Pulmonary artery endothelial cell (primary cell): ENCODE measurements at places on chromosomes 5 and 9. TPM values are rescaled to one million over a fixed set of nuclear protein-coding genes. Genes with fewer than 3 reads are reported as not detected.
A peak's percentile ranks its signal among the peaks of the same experiment; 100 is the strongest.

DNA sequence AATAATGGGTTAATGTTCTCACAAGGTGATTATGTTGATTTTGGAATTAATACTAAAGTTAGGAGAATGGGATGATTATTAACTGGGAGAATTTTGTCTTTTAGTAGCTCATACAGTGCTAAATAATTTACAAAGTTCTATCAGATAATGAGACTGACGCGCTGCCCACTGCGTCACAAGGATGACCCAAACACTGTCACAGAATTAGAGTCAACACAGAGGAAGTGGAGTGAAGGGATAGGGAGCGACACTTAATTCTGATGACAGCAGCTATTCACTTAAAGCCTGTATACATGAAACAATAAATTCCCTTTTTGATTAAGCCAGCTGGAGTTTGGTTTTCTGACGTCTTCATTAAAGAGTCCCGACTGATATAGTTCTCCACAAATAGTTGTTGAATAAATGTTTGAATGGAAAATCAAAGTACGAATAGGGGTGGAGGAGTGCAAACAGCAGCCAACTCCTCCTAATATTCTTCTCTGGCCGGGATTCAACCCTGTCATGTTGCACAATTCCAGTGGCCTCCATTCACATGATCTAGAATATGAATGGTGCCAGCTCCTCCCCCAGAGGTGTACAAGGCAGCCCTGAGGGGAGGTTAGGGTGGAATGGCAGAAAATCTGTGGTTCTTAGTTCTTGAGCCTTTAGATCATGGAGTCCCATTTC lies 140.3 kb downstream of the PCSK1 start:
- DNase-seq = no peak

GRCh38 chr5:176817841-176818377 lies 7.5 kb downstream of the UNC5A start:
- no peak for DNase-seq

DNA sequence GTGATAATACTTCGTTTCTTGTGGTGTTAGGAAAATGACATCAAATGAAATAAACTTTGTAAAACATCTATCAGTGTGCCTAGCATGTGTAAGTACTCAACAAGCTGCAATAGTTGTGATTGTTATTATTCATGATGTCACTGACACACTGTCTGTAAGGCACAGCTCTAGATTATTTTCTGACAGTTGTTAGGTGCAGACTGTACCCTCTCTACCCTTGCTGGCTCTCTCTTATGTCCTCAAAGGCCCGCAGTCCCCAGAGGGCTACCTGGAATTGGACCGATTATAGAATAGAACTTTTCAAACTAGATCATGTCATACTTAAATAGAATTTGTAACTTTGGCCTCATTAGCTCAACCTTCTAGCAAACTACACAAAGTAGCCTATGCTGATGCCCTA lies 65.9 kb upstream of the VCAN start:
- DNase-seq = no peak

- DNase-seq = no peak
Observed at GRCh38 chr9:129752900-129753729, at the start of gene PTGES. PTGES (minus strand) TSS chr9:129753042; CDS start chr9:129753012, 30 bp downstream.

GRCh38 chr9:129835860-129836223 lies 584 bp downstream of the USP20 start:
- no peak for DNase-seq

DNA sequence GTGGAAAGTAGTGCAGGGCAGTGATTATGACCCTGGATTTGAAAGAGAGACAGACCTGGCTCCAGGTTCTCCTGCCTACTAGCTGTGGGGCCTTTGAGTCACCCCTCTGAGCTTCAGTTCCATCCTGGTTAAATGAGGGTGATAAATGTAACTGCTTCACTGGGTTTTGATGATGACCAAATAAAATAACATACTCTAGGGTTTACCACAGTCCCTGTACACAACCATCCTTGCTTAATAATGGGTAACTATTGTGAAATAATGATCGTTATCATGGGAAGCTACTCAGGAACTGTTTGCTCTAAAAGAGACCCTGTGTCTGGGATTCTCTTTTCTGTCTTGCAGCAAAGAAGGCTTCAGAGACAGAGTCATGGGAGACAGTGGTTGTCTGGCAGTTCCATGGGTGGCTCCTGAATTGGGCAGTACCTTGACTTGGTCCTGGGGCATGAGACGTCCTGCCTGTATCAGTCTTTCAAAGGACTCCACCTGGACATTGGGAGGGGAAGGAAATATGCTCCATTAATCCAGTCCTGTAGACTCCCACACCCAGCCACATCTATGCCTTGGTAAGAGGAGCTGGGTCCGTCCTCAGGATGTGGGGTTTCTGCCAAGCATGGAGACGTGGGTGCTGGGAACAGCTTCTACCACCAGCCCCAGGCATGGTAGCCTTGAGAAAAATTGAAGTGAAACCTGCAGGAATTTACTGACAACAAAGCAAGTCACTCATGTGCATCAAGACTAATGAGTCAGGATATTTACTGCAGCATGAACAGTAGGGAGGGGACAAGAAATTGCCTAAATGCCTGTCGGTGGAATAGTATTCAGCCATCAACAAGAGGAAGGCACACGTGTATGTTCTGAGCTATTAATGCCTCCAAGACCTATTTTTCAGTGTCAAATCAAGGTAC lies 23.4 kb downstream of the AKNA start:
- DNase-seq = no peak

DNA sequence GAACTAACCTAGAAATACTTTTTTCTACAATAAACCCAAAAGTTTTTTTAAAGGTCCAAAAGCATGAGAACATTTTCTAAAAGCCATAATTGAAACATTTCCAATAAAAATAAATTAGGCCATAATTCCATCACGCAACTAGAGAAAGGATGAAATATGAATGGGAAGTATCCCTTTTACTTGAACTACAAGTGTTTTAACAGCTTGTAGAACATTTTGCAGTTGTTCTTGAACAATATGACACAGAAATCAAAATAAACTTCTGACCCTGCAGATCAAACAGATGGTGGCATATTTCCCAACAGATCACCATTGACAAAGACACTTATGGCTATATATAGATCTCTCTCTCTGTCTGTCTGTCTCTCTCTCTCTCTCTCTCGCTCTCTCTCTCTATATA lies 624.4 kb downstream of the PSAT1 start:
- no peak for DNase-seq

GRCh38 chr5:178994580-178995340 lies at the start of gene GRM6:
GRM6 (minus strand) TSS chr5:178995320; CDS start chr5:178994944, 376 bp downstream.
- DNase-seq = no peak

DNA sequence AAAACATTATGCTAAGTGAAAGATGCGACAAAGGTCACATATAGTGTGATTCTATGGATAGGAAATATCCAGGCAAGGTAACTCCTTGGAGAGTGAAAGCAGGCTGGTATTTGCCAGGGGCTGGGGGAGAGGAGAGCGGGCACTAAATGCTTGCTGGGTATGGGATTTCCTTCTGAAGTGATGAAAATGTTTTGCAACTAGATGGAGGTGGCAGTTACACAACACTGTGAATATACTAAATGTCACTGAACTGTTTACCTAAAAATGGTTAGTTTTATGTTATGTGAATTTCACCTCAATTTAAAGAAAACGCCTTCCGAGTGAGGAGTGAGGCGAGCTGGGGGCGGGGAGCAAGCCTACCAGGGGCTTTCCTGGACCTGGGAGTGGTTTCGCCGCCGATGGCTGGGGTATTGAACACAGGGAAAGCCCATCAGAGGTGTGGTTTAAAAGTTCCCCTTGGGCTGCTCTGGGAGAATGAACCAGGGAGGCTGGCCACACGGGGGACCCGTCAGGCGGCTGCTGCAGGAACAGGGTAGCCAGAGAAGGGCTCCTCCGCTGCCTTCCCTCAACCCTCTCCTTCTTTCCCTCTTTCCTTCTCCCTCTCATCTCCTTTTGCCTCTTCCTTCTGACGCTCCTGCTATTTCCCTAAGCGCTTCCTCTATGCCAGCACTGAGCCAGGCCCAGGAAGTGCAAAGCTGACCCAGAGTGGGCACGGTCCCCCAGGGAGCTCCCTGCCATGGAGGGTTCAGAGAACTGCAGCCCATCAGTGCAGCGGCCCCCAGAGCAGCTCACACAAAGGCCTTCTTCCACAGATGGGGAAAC lies 4.9 kb downstream of the AKNA start:
- no peak for DNase-seq

DNA sequence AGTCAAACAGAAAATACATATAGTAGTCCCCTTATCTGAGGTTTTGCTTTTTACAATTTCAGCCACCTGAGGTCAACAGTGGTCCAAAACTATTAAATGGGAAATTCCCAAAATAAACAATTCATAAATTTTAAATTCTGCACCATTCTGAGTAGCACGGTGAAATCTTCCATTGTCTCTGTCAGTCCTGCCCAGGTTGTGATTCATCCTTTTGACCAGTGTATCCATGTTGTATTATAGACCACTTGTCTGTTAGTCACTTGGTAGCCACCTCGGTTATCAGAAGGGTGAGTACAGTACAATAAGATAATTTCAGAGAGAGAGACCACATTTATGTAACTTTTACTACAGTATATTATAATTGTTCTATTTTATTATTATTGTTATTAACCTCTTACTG lies 2.8 kb downstream of the CCDC152 start:
- DNase-seq = no peak

DNA sequence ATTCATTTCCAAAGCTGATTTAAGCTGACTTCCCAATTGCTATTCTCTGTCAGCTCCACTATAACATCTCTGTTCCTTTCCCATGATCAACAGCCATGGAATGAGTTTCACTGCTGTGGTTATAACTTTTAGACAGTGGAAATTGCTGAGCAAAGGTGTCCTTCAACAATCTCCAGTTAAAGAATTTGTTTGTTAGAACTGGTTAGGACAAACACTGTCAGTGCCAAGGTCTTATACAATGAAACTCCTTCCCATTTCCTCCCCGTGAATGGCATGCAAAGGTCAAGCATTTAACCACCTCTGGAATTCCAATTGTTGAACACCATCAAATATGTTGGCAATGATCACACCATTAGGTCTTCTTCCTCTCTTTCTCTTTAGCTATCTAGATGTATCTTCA lies 45.7 kb upstream of the GHR start:
- DNase-seq = peak; percentile 74

DNA sequence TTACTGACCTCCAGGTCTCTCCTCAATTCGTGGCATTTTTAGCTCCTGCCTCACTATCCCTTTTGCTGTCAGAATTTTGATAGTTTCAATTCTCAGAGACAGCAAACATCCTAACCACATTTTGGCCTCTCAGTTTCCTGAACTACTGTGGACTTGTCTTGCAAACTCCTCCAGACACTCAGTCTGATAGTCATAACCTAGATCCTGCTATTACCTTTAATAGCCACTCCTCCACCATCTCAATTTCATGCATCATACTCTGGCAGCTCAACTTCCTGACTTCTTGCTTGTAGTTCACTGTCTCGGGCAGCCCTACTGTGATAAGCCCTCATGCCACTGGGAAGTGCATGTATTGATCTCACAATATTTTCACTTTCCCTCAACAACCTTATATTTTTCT lies 481.8 kb upstream of the CDH18 start:
- DNase-seq = no peak

GRCh38 chr9:79280691-79281090 lies 291.1 kb upstream of the TLE4 start:
- DNase-seq = no peak

DNA sequence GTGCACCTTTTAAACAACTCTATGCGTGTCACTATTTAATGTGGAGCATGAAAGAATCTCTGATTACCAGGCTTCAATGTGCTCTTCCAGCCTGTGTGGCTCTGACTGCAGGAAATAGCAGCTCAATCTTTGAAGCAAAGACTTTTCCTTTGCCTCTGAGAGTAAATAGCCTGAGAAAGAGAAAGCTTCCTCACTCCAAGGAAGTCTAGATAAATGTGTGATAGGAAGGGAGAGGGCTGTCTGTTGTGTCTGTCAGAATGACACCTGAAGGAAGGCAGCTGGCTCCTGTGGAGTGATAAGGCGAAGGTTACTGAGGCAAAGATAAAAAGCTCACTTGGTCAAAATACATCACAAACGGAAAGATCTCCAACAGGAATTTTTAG lies 205.3 kb upstream of the HAPLN1 start:
- no peak for DNase-seq

DNA sequence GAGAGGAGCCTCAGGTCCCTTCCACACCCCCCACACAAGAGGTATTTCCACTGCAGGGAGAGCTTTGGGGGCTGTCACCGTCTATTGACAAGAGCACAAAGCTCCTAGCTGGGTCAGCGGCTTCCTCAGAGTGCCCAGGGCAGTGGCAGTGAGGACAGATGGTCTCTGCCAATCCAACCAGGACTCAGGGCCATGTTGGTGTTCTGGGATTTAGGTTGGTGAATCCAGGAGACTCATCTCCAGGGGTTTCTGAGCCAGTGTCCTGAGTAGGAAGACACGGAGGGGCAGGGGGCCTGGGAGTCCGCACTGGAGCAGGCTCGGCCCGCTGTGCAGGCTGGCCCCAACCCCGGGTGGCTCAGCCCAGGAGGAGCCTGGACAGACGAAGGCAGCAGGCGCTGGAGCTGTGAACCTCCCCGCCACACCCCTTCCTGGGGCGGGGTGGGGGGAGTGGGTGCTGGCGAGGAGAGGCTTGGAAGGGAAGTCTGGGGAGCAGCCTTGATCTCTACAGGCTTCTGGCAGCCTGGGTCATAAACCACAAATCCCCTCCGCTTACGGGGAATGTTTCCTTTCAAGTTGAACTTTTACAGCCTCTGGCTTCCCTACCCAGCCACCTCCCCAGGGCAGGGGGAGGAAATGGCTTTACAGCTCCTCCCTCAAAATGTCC lies 19.6 kb downstream of the CRB2 start:
- no peak for DNase-seq

DNA sequence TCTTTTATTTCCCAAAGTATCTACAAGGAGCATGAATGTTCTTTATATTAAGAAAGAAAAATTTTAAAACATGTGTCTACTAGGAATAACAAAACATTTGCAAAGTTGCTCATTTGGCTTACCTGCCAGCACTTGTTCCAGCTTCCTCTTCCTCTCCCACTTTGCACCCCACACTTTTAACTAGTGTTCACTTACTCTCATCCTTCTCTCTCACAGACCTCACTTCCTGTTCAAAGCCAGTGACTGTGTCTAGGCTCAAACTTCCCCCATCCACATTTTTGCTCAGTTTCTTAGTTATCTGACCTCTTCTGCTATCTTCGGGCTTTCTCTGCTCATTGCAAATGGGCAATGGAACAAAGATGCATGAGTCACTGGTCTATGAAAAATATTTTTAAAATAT lies 512.2 kb upstream of the ZNF462 start:
- DNase-seq = no peak

GRCh38 chr9:129391221-129391661 lies 213.2 kb upstream of the IER5L start:
- no peak for DNase-seq

GRCh38 chr5:107474361-107474715 lies 196.4 kb downstream of the EFNA5 start:
- DNase-seq = no peak

GRCh38 chr5:108818613-108819272 lies 71.0 kb downstream of the FER start:
- DNase-seq = no peak

Gene TMC1
- total RNA-seq = 0.46 and 0.99 TPM in 2 replicates

Gene TMEM252
- not detected in 2 replicates for total RNA-seq

Gene FBLL1
- total RNA-seq = 0.39 and 0.86 TPM in 2 replicates

Gene KIAA1958
- 0.79 and 2.1 TPM in 2 replicates for total RNA-seq

Gene KIF4B
- 0.13 and 0.21 TPM in 2 replicates for total RNA-seq

Gene UAP1L1
- 15.4 and 17.0 TPM in 2 replicates for total RNA-seq

Gene P4HA2
- 68.0 and 88.6 TPM in 2 replicates for total RNA-seq

Gene TMEFF1
- 8.1 and 9.0 TPM in 2 replicates for total RNA-seq

Gene HTR4
- total RNA-seq = not detected in 2 replicates

Gene CDHR2
- total RNA-seq = not detected in 2 replicates

Gene GCNT4
- total RNA-seq = 0.07 and 0.20 TPM in 2 replicates

Gene GRIA1
- not detected in 2 replicates for total RNA-seq

Gene SVEP1
- total RNA-seq = 0.20 and 0.46 TPM in 2 replicates
